ENCODE measurements at places on chromosomes 3 and 15. TPM values are rescaled to one million over a fixed set of nuclear protein-coding genes. Genes with fewer than 3 reads are reported as not detected.

DNA sequence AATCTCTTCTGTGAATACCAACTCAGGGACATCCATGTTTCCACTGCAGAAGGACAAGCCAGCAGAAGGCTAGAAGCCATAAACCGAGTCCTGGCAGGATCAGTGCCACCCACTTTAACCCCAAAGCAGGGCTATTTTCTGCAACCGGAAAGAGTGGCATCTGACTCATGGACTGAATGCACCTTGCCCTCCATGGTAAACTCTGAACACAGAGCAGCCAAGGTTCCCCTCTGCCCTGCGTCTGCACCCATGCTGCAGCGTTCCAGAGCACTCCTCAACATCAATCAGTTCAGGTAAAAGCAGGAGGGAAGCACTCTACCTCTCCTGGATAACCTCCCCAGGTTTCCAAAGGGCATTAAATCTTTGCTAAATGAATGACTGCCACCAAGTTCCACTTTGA, 801 bp upstream of the NGRN start:
- peak; percentile 48 for DNase-seq
- H3K27me3 ChIP-seq, result no peaks in the 10 kb centered on the region
- peak overlapping the region; percentile 96 for H3K4me3 ChIP-seq

DNA sequence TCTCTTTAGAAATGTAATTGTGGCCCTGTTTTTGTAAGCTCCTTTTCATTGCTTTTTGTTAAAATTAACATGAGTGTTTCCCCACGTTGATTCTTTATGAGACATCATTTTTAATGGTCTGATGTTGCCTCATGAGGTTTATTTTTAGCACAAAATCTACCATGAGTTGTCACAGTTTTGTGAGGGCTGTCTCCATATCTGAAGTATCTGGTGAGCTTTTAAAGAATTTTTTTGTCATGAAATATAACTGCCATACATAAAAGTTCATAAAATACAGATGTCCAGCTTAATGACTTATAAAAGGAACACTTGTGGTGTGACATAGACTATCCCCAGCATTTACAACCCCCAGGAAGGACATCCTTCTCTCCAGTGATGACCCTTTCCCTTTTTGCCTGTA, 34.3 kb upstream of the CEMIP start:
- H3K27me3 ChIP-seq, result peaks cover 2% of the 10 kb centered on the region
- H3K36me3 ChIP-seq, result no peaks in the 10 kb centered on the region
- H3K4me3 ChIP-seq, result no peak overlapping the region
- DNase-seq, result no peak

GRCh38 chr3:52722491-52722890, 16.6 kb downstream of the SPCS1 start:
- H3K36me3 ChIP-seq, result peaks cover 17% of the 10 kb centered on the region
- H3K27ac ChIP-seq, result no peak overlapping the region
- H3K27me3 ChIP-seq, result no peaks in the 10 kb centered on the region
- H3K4me3 ChIP-seq, result no peak overlapping the region
- peaks cover 27% of the 10 kb centered on the region for H3K4me1 ChIP-seq
- DNase-seq, result no peak

DNA sequence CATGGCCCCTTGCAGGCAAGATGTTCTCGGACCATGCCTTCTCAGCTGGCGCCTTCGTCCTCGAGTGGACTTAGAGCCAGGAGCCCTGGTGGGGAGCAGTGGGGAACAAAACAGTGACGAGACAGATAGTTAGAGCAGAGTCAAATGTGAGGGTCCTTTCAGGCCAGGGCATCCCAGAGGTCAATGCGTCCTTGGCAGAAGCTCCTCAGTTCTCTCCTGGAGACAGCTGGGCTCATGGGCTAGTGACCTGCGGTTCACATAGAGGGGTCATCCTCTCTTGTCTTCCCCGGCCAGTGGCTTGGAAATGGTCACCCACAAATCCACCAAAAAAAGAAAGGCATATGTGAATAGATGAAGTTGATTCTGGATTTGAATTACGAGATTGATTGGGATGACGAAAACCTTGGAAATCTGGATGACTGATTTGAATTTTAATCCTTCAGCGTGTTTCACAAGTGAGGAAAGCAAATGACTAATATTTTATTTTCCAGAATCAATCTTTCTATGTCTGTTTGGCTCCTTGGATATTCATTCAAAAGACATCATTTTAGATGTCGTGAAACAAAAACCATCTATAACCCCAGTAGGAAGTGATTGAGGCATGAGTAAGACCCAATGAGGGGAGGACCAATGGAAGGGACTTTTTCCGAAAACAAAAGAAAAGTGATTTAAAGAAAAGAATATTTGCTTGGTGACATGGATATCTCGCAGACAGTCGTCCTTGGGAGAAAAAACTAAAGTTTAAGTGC, 84.5 kb downstream of the ASB7 start:
- no peaks in the 10 kb centered on the region for H3K36me3 ChIP-seq
- peaks cover 4% of the 10 kb centered on the region for H3K4me1 ChIP-seq
- H3K4me3 ChIP-seq, result no peak overlapping the region
- H3K27ac ChIP-seq, result no peak overlapping the region

DNA sequence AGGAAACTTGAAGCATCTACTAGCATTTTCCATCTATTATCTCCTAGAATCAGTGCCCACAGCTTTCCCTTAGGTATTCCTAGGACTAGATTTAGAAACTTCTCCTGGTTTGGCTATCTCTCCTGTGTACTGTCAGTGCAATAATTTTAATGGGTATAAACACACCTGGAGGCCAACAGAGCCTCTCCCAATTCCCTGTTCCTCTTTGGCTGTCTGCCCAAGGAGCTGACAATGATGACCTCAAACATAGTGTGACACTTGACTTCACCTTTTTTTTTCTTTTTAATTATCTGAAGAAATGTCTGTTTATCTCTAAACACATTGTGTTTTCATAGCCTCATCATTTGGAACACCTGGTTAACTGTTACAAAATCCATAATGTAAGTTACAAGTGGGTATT, 754.5 kb upstream of the ALCAM start:
- no peaks in the 10 kb centered on the region for H3K36me3 ChIP-seq
- DNase-seq, result no peak
- H3K27me3 ChIP-seq, result peaks cover 4% of the 10 kb centered on the region
- no peak overlapping the region for H3K27ac ChIP-seq
- H3K4me3 ChIP-seq, result no peak overlapping the region

The MAPKAPK3 gene
- total RNA-seq, result 224 TPM

The SH3GL3 gene
- total RNA-seq, result not detected

- H3K27ac ChIP-seq, result no peak overlapping the region
- DNase-seq, result no peak
- H3K27me3 ChIP-seq, result peaks cover 18% of the 10 kb centered on the region
- no peak overlapping the region for H3K4me3 ChIP-seq
- no peaks in the 10 kb centered on the region for H3K36me3 ChIP-seq
- no peaks in the 10 kb centered on the region for H3K4me1 ChIP-seq
These were observed 264.2 kb downstream of the VPS13C start for GRCh38 chr15:61796056-61796455.

GRCh38 chr3:191376516-191377141, 46.3 kb upstream of the UTS2B start:
- H3K27ac ChIP-seq, result no peak overlapping the region
- no peak for DNase-seq
- H3K4me3 ChIP-seq, result no peak overlapping the region
- peaks cover 10% of the 10 kb centered on the region for H3K4me1 ChIP-seq

GRCh38 chr15:51844747-51845426, 15.4 kb downstream of the TMOD3 start:
- no peak overlapping the region for H3K4me3 ChIP-seq
- H3K27me3 ChIP-seq, result no peaks in the 10 kb centered on the region
- H3K27ac ChIP-seq, result no peak overlapping the region
- DNase-seq, result no peak
- H3K36me3 ChIP-seq, result peaks cover 19% of the 10 kb centered on the region
- H3K4me1 ChIP-seq, result peaks cover 61% of the 10 kb centered on the region

The LRRC2 gene
- total RNA-seq, result not detected

GRCh38 chr3:52118156-52118875, 35.9 kb downstream of the POC1A start:
- peaks cover 38% of the 10 kb centered on the region for H3K36me3 ChIP-seq
- H3K4me3 ChIP-seq, result no peak overlapping the region
- DNase-seq, result no peak
- H3K27me3 ChIP-seq, result no peaks in the 10 kb centered on the region

DNA sequence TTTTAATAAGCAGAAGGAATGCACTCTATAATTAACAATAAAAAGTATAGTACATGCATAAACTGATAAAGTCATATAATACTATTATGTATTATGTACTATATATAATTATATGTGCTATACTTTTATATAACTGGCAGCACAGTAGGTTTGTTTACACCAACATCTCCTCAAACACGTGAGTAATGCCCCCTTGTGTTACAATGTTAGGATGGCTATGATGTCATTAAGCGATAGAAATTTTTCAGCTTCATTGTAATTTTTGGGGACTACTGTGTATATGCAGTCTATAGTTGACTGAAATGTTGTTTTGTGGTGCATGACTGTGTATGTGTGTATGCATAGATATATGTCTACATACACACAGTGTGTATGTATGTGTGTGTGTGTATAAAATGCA, 100.6 kb downstream of the SLMAP start:
- peaks cover 8% of the 10 kb centered on the region for H3K36me3 ChIP-seq
- no peak overlapping the region for H3K4me3 ChIP-seq
- H3K27me3 ChIP-seq, result no peaks in the 10 kb centered on the region
- DNase-seq, result no peak
- H3K27ac ChIP-seq, result no peak overlapping the region
